ENCODE measurements at places on chromosomes 1 and 21. TPM values are rescaled to one million over a fixed set of nuclear protein-coding genes. Genes with fewer than 3 reads are reported as not detected.

Gene SERINC2
- total RNA-seq: not detected

Gene CHI3L1
- total RNA-seq: not detected

Gene PSMB4
- 279 TPM for total RNA-seq

Gene GPATCH3
- 16.0 TPM for total RNA-seq

Gene PPM1J
- total RNA-seq: not detected

Gene ST6GALNAC3
- 0.38 TPM for total RNA-seq

Gene PLEKHA6
- not detected for total RNA-seq

Gene GJA4
- not detected for total RNA-seq

Gene LDLRAD1
- total RNA-seq: not detected

Gene KCNC4
- total RNA-seq: 7.3 TPM
